ENCODE measurements at places on chromosomes 4 and X.
A peak's percentile ranks its signal among the peaks of the same experiment; 100 is the strongest.

DNA sequence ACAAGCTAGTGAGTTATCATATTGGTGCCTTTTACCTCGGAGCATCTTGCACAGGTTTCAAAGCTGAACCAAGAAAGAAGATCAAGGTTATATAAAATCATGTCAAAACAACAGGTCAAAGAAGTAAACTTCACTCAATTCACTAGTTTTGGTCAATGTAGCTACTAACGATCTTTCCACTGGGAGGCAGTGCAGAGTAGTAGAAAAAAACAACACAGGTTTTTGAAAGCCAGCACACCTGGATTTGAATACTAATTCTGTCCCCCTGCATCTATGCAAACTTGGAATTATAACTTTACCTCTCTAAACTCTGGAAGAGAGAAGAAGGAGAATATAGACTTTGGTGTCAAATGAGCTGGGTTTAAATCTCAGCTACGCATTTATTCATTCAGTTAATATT is 266.1 kb downstream of the GRIA3 start:
- no peak for DNase-seq

- no peak for DNase-seq
Observed at GRCh38 chrX:154409222-154409871, at the start of gene DNASE1L1. Gene DNASE1L1 (minus strand): TSS chrX:154409254. CDS start chrX:154405568, 3,686 bp downstream.

DNA sequence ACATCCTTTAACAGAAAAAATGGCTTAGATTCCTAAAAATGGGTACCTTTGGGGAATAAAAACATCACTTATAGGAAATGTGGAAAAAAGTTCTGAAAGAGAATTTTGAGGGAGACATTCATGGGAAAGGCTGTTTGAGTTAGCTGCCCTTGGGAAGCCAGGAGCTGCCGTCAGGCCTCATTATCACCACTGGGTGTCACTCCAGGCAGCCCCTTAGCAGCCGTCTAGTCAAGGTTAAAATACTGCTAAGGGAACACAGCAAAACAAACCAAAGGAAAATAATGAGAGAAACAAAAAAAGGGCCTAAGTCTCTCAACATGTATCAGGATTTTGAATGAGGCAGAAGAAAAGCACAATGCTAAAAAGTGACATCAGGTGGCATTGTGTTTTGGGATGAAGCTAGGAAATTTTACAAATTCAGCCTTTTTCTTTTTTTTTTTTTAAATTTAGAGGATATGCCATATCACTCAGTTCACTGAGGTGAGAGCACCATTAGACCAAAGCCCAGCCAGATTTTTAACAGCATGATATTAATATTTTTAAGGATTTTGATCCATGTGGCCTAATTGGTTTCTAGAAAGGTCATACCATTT is 235.3 kb downstream of the GPAT3 start:
- peak; percentile 8 for DNase-seq

- DNase-seq: no peak
Observed at GRCh38 chrX:13357925-13358324, 38.1 kb upstream of the ATXN3L start.

DNA sequence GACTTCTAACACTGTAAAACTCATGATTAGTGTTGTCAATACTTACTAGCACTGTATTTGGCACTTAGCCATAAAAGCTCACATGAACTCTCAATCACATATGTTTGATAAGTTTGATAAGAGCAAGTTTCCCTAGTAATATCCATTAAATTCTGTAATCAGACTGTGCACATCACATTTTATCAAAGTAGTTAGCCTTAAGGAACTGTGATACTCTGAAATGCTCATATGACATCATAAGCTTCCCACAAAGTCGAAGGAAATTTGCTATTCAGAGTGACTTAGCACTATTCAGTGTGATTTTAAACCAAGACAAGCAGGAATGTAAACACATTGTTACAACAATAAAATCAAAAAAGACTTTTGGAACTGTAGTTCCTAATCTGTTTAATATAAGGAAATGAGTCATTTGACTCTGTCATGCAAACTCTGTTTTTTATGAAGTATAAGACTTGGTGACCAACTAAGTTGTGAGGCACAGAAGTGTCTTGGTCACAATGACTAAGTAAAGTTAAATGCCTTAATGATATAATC is 6.7 kb downstream of the SLC7A11 start:
- DNase-seq: no peak

- no peak for DNase-seq
Observed at GRCh38 chrX:19204636-19205035, 82.4 kb upstream of the ADGRG2 start.

DNA sequence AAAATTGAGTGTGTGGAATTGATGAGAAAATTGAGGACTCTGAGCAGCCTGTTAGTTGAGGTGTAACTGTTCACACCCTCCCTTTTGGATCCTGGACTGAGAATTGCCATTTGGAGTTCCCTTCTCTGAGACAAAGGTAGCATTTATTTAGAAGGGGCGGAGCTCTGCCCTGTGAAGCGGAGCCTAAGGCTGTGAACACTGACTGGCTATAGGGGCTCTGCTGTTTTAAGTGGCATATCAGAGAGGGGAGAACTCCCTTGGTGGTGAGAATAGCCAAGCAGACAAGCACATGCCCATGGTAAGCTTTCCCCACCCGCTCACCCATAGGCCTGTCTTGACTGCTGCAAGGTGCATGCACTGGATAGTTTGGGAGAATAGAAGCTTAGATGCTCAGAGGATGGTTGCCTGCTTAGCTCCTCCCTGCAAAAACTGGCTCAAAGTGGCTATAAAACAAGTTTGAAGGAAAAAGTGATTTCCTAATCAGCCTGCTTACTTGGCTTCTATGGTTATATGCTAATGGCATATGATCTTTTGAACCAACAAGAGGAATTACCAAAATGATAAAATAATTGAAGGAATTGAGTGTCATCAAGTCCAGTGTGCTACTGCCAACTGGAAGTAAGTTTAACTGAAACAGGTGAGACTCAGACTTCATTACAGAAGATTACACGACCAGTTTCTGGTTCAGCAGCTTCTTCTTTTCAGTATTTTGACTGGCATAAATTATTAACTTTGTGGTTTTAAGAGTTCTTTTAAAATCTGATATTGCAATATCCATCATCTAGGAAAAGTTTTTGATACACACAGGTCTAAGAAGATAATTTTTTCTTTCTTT is 108.4 kb downstream of the AFF1 start:
- DNase-seq: no peak

DNA sequence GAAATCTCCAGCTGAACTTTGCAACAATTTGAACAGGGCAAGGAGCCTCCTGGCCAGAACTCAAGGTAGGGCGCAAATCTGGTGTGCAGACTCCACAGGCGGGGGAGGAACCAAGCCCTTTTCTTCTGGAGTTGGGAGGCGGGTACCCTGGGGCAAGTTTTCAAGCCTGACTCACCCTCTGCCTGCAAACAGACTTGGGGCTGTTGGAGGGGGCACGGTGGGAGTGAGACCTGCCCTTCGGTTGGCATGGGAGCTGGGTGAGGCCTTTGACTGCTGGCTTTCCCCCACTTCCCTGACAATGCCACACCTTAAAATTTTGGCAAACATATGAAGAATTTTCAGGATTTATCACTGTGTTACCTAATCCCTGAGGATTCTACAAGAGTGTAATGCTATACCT is 709.8 kb upstream of the DIAPH2 start:
- DNase-seq: no peak

GRCh38 chr4:110184140-110184790 is 14.2 kb downstream of the ELOVL6 start:
- peak; percentile 32 for DNase-seq

DNA sequence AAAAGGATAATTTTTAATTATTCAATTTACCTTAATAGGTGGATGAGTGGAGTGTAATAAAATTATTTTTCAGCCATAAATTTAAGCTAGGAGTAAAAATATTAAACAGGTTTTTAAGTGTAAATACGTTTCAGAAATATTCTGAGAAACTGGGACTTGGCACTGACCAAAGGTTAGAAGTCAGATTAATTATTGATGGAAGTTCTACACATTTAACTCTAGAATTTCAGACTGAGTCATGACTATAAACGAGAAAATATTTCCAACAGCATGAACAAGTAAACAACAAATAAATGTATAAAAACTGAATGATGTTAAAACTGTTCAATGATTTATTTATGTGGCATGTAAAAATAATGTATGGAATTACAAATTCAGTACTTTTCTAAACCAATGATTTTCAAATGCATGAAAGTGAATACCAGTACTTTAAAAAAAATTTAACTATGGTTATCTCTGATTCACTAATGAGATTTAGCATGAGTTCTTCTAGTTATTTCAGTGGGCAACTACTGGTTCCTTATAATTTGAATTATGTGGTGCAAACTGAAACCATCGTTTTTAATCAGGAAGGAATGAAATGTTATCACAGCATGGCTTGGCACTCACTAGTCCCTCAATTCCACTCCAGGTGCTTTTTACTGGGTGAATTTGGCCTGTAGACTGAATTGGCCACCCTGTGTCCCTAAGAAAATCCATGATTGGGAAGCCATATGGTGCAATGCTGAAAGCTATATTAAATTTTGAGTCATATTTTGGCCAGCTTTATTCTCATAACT is 244.2 kb downstream of the FSTL5 start:
- no peak for DNase-seq

- DNase-seq: no peak
Observed at GRCh38 chr4:29867412-29867811, 852.8 kb upstream of the PCDH7 start.

DNA sequence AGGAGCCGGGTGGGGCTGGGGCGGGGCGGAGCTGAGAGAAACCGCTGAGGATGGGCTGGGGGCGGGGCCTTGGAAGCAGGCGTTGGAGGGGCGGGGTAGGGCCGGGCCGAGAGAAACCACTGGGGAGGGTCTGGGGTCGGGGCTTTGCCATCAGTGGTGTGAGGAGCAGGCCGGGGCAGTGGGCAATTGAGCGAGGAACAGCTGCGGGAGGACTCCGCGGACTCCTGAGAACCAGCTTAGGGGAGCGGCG is 1.3 kb upstream of the EOLA2 start:
- no peak for DNase-seq

DNA sequence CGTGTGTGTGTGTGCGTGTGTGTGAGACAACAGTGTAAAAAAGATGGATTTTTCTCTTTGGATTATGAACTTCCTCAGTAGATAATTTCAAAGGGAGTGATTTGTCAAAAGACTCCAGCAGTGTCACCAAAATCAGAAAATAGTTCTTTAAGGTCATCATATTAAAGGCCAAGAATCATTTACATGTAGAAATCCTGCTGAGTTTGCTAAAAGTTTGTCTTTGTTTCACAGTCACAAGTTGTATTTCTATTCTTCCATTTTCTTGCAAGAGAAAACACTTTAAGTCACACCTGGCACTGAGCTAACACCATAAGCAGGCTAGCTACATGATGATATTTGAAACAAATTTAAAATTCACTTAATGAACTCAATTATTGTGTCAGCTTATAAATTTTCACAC is 222.7 kb downstream of the PACRGL start:
- DNase-seq: no peak

DNA sequence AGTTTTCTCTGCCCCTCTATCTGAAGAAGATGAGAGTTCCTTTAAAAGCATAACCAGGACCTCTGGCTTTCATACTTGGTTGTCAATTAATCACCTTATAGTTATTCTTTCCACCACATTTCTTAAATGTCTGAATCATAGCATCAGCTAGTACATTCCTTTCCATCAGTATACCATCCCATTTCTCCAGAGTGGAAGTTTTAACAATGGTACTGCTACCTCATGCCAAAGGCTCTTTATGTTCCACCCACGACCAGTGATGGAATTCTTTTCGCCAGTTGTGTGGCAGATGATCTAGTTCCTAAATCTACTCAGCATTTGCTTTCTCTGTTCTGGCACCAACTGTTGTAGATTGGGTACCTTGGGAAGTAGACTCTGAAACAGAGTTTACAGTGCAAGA is 379.8 kb downstream of the ZNF674 start:
- DNase-seq: no peak

DNA sequence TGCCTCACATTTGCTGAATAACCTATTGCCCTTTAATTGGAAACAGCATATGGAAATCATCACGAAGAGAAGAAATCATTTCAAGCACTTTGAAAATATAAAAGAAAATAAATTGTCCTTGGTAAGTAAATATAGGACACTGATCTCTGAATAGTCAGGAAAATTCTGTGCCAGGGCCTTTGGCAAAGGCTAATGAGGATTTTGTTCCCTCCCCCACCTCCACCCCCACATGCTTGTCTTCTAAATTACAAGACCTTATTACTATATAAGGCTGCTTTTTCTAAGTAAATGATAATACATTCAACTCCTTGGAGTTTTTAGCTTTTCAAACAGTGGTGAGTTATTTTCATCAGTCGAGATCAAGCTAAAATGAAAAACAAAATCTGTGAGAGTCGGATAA is 15.8 kb downstream of the SYNPO2 start:
- DNase-seq: peak; percentile 37

- DNase-seq: no peak
Observed at GRCh38 chr4:182818926-182819730, 98.1 kb downstream of the DCTD start.

GRCh38 chrX:41382714-41383645 is 49.0 kb downstream of the DDX3X start:
- DNase-seq: no peak

GRCh38 chr4:94277534-94277933 is 65.1 kb downstream of the HPGDS start:
- no peak for DNase-seq

DNA sequence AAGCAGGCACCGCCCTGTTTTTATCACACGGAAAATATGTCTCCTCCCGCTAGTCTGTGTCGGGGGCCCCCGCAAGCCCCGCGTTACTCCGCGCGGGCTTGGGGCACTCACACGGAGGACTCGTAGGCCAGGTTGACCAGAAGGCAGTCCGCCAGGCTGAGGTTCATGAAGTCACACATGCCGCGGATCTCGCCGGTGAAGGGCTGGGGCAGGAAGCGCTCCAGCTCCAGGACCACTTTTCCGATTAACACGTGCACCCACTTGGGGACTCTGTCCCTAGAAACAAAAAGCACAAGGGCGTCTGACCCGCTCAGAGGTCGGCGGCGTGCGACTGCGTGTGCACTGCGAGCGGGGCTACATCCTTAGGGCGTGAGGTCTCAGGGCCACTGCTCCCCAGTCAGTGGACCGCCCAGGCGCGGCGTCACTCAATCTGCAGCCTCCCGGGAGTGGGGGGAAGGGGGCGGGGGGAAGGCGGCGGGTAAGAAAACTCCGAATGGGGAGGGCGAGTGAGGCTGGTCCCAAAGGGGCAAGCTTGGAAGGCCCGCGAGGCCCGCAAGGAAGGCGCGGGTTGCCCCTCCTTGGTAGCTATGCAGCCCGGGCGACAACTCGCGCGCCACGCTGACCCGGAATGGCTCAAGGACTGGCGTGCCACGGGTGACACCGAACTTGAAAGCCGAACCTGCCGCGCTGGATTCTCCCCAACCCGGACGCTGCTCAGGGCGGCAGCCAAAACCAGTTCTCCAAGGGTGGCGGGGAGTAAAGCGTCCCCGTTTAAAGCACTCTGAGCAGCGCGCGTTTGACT is 722 bp downstream of the NAAA start:
- peak; percentile 20 for DNase-seq

GRCh38 chrX:94057385-94057784 is 383.4 kb downstream of the FAM133A start:
- DNase-seq: no peak

- DNase-seq: no peak
Observed at GRCh38 chr4:80465238-80465637, 129.7 kb downstream of the CFAP299 start.
